SW 1271 (cell line): ENCODE measurements at places on chromosomes 16 and 17.

- no peak for DNase-seq
Measured at GRCh38 chr17:82171750-82172375, 40.8 kb downstream of the CCDC57 start.

DNA sequence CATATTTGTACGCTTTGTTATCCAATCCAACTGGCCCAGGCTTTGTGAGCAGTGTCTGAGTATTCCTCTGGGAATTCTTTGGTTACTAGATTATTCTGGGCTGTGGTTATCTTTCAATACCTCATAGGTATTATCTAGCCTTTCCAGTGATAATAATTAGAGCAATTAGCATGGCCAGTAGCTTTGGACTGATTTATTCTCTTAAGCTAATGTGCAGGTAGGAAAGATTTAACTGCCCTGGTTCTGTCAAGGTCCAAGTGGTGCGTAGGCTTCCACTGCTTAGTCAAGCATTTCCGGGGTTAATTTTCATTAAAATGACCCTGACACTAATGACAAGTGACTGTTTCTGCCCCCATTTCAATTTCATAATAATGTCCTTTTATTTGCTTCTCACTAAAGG lies 54.2 kb upstream of the PMFBP1 start:
- no peak for DNase-seq

GRCh38 chr17:80890921-80891396 lies 100.7 kb upstream of the CHMP6 start:
- no peak for DNase-seq

DNA sequence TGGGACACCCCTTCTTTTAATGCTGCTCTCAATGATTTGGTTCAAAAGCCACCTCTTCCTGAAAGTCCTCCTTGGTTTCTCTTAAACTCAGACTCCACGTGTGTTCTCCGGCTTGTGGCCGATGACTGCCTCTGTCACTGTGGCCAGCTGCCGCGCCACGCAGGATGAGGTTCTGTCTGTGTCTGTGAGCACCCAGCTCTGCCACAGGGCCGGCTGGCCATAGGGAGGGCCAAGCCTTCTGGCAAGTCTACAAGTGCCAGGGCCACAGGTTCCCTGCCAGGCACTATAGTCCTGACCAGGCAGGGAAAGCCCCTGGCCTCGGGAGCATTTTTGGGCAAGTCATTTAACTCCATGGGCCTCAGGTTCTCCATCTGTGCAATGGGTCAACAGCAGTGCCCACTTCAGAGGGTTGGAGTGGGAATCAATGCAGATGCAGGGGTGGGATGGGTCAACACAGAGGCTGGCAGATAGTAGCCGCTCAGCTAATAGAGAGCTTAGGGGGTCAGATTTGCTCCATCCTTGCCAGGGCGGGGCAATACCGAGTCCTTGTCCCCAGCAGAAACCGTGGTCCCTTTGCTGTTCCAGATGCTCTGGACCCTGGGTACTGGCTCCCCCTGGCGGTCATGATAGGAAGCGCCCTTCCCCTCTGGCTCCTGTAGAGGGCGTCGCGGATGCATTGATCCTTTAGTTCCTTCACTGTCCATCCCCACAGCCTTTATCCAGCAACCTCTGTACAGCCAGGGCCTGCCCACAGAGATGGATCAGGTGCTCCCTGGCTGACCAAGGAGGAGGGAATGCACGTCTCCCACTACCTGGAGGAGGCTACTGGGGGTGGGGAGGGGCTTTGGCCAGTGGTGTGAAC lies 19.3 kb upstream of the ADGRG3 start:
- DNase-seq, result no peak

- no peak for DNase-seq
Measured at GRCh38 chr16:57725151-57725550, 10.4 kb upstream of the KATNB1 start.

- no peak for DNase-seq
Measured at GRCh38 chr17:76934561-76935320, 66.5 kb downstream of the MGAT5B start.

GRCh38 chr16:81567987-81568748 lies 123.6 kb downstream of the CMIP start:
- peak; percentile 44 for DNase-seq

GRCh38 chr17:11583306-11583992 lies 14.8 kb upstream of the DNAH9 start:
- no peak for DNase-seq

DNA sequence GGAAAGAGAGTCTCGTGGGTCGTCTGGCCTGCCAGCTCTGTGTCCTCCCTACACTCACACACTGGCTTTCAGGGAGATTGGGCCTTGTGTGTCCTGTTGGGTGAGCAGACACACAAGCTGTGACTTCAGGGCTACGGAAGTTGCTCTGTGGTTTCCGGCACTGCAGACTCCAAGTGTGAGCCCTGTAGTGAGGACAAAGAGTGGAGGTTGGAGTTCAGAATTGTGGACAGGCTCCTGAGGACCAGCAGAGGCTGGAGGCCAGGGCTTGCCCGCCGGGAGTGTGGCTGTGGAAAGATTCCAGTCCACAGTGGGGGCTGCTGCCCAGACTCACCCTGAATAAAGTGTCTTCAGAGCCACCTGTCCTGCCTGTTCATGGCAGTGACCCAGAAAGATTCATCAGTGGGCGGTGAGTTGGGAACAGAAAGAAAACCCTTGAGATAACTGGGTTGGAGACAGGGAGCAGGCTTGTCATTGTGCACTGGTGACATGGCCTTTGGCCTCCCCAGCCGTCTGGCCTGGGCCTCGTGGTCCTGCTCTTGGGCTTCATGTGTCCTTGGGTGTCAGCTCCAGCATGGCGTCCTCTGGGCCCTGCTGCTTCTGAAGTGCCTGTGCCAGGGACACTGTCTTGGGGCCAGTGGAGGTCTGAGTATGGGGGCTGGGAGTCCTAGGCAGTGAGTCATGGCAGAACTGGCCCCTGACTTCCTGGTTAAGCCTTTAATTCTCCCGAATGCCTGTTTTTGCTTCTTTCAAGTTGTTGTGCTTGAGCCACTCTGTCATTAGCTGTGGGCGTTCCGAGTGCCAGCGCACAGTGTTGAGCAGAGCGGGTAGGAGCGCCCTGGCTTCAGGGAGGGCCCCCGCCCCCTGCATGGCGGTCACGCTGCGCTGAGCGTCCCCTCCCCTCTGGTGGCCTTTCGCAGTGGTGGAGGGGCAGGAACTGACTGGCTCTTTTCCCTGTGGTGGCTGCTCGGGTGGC lies 19.9 kb upstream of the ZNF750 start:
- DNase-seq, result no peak

DNA sequence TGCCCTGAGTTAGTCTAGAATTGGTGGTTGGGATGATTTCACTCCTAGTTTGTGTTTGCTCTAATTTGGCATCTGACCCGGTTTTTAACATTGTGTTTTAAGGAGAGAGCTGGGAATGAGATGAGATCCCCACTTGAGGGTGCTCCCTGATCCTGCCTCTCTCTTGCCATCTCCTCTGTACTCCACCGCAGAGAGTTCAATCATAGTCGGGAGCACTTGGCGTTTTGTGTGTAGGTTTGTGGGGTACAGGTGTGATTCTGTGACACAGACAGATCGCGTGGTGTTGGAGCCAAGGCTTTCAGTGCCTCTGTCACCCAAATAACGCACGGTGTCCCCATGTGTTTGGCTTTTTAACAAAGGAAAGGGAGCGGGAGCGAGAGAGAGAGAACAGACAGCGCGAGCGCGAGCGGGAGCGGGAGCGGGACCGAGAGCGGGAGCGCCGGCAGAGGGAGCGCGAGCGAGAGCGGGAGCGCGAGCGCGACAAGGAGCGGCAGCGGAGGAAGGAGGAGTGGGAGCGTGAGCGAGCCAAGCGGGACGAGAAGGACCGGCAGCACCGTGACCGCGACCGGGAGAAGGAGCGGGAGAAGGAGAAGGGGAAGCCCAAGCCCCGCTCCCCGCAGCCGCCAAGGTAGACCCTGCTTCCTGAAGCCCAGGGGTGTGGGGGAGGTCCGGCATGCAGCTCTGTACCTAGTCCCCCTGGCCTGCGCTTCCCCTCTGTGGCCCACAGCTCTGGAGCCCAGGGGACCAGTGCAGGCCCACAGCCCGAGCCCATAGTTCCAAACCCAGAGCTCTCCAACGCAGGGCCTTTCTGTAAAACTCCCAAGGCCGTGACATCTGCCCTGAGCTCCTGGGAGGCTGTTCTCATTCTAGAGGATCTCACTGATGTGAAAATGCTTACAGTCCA lies 27.2 kb upstream of the IL17C start:
- no peak for DNase-seq
